Chondrocyte (in vitro differentiated cells): ENCODE measurements at places on chromosomes 3 and 15.

DNA sequence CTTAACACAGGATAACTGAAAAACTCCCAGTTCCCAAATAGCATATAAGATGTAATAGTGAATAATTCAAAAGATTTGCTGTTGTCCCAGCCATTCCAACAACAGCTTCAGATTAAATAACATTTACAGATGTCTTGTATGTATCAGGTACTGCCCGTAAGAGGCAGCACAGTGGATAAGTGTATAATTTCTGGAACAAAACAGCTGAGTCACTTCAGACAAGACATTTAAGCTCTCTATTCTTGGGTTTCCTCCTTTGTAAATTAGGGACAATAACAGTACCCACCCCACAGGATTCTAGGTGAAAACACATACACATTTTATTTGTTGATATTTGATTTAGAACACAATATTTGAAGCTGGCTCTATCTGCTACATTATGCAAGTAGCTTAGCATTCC, 2.6 kb upstream of the WWTR1 start:
- H3K27me3 ChIP-seq: no peaks in the 10 kb centered on the region
- H3K4me3 ChIP-seq: no peak overlapping the region
- DNase-seq: no peak
- H3K36me3 ChIP-seq: peaks cover 3% of the 10 kb centered on the region
- peak overlapping the region; percentile 0 for H3K27ac ChIP-seq

DNA sequence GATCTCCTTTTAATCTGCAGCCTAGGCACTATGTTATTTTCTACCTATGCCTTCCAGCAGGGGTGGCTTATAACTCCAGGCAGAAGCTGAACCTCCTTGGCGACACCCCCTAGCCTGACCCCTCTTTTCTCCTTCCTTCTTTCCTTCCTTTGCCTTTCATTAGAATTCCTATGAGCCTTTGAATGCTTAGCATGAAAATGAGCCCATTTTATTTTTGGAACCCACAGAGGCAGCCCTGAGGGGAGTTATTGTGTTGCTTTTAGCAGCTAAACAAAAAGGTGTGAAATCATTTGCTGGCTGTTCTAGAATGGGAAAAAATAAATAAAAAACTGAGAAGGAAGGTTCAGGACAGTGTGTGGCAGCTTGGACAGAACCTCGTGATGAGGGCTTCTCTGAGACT, 164.6 kb upstream of the ICE2 start:
- no peaks in the 10 kb centered on the region for H3K4me1 ChIP-seq
- H3K4me3 ChIP-seq: no peak overlapping the region
- no peak overlapping the region for H3K27ac ChIP-seq
- H3K27me3 ChIP-seq: no peaks in the 10 kb centered on the region

- H3K27ac ChIP-seq: no peak overlapping the region
- DNase-seq: no peak
- no peaks in the 10 kb centered on the region for H3K27me3 ChIP-seq
- H3K4me3 ChIP-seq: no peak overlapping the region
These were observed 618.3 kb upstream of the AGTR1 start for GRCh38 chr3:148079370-148079769.

DNA sequence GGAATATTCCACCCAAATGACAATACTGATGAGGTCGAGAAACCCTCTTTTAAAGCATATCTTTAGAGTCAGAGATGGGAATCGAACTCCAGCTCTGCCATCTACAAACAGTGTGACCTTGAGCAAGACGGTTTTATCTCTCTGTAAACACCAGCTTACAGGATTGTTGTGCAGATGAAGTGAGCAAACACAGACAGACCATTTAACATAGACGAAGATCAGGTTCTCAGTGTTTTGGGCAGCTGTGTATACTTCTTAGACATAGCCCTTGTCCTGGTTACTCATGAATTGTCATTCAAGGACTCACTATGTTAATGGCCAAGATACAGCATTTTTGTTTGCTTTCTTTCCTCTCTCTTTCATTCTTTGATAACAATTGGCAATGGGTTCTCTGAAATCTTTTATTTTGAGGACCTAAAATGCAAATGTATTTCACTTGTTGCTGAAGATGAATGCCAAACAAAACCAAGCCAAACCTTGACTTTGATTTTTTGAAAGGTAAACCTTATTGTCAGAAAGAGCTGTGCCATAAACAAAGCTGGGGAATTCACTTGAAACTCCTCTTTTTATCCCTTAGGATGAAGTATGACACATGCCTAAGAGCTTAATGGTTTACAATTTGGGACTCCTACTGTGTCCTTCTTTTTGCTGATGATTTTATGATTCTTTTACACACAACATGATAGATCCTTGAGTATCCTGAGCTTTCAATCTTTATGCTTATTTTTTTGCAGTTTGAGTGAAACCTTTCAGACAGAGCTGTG, 250.0 kb upstream of the PDZRN3 start:
- no peak overlapping the region for H3K27ac ChIP-seq
- H3K27me3 ChIP-seq: peaks cover 5% of the 10 kb centered on the region
- no peak for DNase-seq
- H3K36me3 ChIP-seq: no peaks in the 10 kb centered on the region

GRCh38 chr3:14506626-14507304, 33.4 kb downstream of the GRIP2 start:
- no peak overlapping the region for H3K27ac ChIP-seq
- no peak for DNase-seq
- H3K36me3 ChIP-seq: peaks cover 7% of the 10 kb centered on the region
- H3K27me3 ChIP-seq: peaks cover 6% of the 10 kb centered on the region
- no peak overlapping the region for H3K4me3 ChIP-seq

DNA sequence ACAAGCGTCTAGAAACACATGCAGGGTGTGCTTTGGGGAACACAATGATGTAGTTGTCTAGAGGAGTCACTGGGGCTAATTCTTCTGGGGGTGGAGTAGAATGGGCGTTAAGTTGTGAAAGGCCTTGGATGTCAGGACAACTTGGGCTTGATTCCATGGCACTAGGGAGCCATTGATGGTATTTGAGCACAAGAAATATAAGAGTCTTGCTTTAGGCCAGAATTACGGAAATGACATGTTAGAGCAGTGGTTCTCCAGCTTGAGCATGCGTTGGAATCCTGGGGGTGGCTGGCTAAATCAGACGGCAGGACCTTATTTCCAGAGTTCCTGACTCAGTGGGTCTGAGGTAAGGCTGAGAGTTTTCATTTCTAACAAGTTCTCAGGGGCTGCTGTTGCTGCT, 29.2 kb upstream of the SMAD6 start:
- H3K4me1 ChIP-seq: peaks cover 5% of the 10 kb centered on the region
- H3K27ac ChIP-seq: no peak overlapping the region
- no peak overlapping the region for H3K4me3 ChIP-seq
- H3K36me3 ChIP-seq: peaks cover under 1% of the 10 kb centered on the region
- DNase-seq: no peak

DNA sequence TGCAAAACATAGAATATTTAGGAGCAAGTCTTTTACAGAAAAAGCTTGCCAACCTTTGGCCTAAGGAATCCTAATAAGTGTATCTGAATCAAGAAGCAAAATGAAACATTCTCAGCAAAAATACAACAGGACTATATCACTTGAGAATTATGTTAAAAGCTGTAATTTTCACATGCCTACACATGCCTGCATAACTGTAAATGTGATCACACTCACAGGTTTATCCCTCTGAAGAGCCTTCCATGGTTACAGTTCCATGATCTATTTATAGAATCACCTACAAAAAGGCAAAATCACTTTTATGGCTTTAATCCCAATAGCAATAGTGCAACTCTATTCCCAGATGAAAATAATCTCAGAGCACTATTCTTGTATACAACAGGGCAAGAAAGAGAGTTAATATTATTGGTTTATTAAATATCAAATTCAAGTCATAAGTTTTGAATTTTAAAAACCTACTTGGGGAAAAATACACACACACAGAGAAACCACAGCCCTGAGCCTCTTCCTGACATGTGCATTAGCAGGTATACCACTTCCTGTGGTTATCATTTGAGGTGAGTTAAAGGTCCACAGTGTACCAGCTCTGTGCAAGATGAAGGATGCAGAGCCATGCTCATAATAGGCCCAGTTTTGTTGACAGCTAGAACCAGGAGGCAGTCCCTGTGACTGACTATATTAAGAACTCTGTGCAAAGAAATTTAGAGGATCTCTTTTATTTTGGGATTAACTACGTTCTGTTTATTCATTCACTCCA, 252.5 kb upstream of the TGFBR2 start:
- H3K27ac ChIP-seq: peak overlapping the region; percentile 55
- no peaks in the 10 kb centered on the region for H3K27me3 ChIP-seq
- no peak for DNase-seq
- H3K4me1 ChIP-seq: peaks cover 36% of the 10 kb centered on the region
- H3K4me3 ChIP-seq: no peak overlapping the region

DNA sequence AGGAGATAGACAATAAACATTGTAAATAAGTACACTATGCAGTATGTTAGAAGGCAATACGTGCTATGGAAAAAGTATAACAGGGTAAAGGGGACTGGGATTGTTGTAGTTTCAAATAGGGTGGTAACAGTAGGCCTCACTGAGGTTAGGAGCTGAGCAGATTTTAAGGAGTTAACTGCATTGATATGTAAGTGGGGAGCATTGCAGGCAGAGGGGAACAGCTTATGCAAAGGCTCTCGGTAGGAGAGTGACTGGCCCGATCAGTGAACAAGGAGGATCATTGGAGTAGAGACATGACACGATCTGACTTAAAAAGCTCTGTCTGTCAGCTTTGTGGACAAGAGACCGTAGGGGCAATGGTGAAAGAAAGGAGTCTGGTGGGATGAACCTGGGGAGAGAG, 46.8 kb downstream of the PCCB start:
- no peaks in the 10 kb centered on the region for H3K27me3 ChIP-seq
- H3K27ac ChIP-seq: no peak overlapping the region
- DNase-seq: no peak
- H3K36me3 ChIP-seq: peaks cover 24% of the 10 kb centered on the region
- no peak overlapping the region for H3K4me3 ChIP-seq

- H3K27me3 ChIP-seq: peaks cover 8% of the 10 kb centered on the region
- no peaks in the 10 kb centered on the region for H3K36me3 ChIP-seq
- H3K4me1 ChIP-seq: peaks cover 5% of the 10 kb centered on the region
- no peak overlapping the region for H3K27ac ChIP-seq
These were observed 49.4 kb upstream of the SYNPR start for GRCh38 chr3:63228677-63229076.

DNA sequence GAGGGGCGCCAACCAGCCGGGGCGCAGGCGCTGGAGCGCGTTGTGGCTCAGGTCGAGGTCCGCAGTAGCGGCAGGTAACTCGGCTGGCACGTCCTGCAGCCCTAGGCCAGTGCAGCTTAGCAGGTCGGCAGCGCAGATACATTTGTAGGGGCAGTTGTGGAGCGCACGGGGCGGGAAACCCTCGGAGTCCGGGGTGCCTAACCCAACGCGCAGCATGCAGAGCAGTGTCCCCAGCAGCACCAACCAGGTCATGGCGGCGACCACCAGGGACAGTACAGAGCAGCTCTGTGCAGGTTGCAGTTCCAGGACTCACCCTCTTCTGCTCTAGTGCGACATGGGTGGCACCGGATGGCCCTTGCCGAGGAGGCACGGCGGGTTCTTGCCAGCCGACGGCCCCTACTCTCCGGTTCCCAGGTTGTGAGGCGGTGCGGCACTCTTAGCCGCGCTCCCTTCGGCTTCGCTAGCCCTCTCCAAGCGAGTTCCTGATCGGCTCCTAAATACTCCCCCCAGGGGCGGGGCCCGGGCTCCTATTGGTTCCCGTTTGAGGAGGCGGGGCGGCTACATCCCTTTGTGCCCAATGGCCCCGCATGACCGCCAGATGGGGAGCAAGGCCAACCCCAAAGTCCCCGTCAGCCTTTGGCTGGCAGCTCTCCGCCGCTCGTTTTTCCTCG, at the start of gene AMIGO3:
TSS of gene AMIGO3 (minus strand) at position 471 of the 671 bp plus-strand sequence. CDS start at position 252, 219 bp downstream.
- H3K27ac ChIP-seq: peak within 1 kb of the TSS; percentile 83
- H3K4me1 ChIP-seq: peaks cover 43% of the 10 kb centered on the region
- H3K36me3 ChIP-seq: no peaks in the 10 kb centered on the region
- peak; percentile 97 for DNase-seq

- no peak for DNase-seq
- H3K36me3 ChIP-seq: peaks cover 37% of the 10 kb centered on the region
- H3K4me3 ChIP-seq: no peak overlapping the region
These were observed 17.2 kb downstream of the NXPE3 start for GRCh38 chr3:101796077-101796680.

DNA sequence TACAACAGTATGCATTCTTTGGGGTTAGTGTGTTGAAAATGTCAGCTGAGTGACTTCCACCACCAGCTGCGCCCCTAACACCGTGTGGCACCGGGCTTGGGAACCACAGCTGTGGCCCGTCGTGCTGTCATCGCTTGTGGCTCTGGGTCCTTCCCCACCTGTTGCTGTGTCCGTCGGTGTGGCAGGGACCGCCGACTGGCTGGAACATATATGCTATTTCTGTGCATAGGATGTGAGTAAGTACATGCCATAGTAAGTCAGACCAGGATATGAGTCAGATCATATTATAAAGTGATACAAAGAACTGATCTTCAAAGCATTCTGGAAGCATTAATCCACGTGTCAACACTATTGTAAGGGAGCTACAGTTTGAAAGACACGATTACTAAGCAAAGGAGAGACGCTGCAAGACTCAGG, 31.9 kb downstream of the EHD4 start:
- H3K27ac ChIP-seq: peak overlapping the region; percentile 83
- DNase-seq: no peak
- no peaks in the 10 kb centered on the region for H3K27me3 ChIP-seq
- no peak overlapping the region for H3K4me3 ChIP-seq

- H3K4me3 ChIP-seq: no peak overlapping the region
- H3K4me1 ChIP-seq: peaks cover 23% of the 10 kb centered on the region
- H3K36me3 ChIP-seq: no peaks in the 10 kb centered on the region
- DNase-seq: no peak
- no peaks in the 10 kb centered on the region for H3K27me3 ChIP-seq
- peak overlapping the region; percentile 76 for H3K27ac ChIP-seq
These were observed 79.6 kb upstream of the SPATA12 start for GRCh38 chr3:56980798-56981390.

DNA sequence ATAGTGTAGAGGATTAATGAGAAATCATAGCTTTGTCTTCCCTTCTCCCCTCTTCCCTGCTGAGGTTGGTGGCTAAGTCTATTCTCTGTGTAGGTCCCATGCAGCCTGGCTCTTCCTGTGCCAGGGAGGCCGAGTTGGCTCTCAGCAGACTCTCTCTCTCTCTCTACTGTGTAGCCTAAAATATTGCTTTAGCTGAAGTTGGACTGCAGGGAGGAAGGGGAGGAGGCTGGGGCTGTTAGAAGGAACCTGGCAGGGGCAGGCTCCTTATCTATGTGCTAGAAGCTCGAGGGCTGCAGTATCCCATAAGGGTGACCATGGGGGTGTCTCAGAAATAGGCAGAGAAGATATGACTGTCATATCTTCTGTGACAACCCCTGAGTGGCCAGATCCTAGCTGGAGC, 160.8 kb downstream of the EPHB1 start:
- H3K4me3 ChIP-seq: no peak overlapping the region
- no peaks in the 10 kb centered on the region for H3K36me3 ChIP-seq
- no peak overlapping the region for H3K27ac ChIP-seq
- DNase-seq: no peak
